Activated T-cell treated with anti-CD3 and anti-CD28 coated beads for 4 hours (primary cell): ENCODE measurements at places on chromosomes 13 and 19.

DNA sequence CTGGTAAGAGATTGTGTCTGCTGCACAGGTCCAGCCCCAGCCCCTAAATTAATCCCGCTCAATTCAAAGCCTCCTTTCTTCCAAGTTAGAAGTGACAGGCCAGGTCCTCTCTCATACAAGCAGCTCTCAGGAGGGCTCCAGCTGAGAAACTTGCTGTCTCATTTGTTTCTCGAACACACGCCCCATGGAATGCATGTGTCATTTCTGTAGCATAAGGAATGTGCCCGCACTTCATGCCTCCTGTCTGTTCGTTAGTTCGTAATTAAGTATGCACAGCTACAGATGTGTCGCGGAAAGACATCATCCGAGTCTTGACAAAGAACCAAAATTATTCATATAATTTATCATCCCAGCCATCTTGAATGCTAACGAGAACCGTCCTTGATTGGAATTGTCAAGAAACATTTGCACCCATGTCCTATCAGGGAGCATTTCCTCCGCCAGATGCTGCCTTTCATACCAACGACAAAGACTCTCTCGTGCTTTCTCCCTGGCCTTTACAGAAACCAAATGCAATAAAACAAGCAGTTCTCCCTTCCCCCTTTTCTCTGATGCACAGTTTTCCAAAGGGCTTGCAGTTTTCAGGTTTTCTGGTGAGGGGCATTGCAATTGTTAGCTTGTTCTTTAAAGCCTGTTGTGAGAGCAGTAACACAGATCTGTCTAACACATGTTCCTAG, 133.5 kb downstream of the UQCRFS1 start:
- DNase-seq = no peak

DNA sequence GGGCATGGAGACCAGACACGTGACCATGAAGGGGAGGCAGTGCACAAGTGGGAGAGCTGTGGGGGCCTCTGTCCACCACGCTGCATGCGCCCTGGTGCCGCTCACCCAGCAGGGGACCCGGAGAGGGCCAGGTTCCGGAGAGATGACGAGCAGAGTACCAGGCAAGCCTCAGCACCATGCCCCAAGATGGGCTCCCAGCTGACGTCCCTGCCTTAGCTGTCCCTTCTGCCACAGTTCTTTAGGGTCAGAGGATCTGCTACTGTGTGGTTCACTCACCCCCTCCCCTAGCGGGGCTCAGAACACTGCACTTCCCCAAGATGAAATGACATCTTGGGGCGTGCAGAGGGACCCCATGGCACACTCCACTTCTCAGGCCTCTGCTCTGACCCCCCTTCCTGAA, 9.6 kb upstream of the PRKD2 start:
- no peak for DNase-seq

- DNase-seq = no peak
These were observed 14.7 kb downstream of the HCN2 start for GRCh38 chr19:604355-604754.

DNA sequence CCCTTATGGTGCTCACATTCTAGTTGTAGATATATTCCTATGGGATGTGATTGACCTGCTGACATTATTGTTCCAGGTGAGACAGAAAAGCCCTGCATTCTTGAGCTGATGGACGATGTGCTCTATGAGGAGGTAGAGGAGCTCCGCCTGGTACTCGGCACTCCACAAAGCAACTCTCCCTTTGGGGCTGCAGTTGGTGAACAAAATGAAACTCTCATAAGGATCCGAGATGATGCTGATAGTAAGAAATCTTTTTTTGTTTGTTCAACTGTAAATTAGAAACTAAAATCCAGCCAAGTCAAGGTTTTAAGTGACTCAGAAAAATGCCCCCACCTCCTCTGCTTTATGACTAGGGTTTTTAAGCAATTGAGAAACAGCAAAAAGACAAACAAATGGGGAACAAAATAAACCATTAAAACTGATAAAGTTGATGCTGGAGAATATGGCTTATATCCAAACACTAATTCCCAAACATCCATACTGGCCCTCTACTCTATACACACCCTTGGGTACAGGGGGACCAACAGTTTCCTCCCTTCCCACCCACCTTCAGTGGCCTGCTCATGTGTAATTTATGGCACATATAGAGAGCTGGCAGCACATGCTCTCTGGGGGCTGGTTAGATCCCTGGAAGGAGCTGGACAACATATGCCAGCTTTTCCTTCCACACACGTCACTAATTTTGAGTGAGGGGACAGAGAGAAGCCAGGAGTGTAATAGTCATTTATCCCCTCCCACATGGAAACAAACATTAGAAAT, 139.6 kb downstream of the STOML3 start:
- no peak for DNase-seq

GRCh38 chr13:75801388-75801945, 165.3 kb downstream of the LMO7 start:
- DNase-seq = no peak

- DNase-seq = no peak
These were observed 9.9 kb upstream of the ZNF14 start for GRCh38 chr19:19742773-19743172.

GRCh38 chr19:13790354-13790753, 4.9 kb upstream of the ZSWIM4 start:
- no peak for DNase-seq

- DNase-seq = no peak
These were observed 354.9 kb upstream of the HTR2A start for GRCh38 chr13:47251771-47252170.

DNA sequence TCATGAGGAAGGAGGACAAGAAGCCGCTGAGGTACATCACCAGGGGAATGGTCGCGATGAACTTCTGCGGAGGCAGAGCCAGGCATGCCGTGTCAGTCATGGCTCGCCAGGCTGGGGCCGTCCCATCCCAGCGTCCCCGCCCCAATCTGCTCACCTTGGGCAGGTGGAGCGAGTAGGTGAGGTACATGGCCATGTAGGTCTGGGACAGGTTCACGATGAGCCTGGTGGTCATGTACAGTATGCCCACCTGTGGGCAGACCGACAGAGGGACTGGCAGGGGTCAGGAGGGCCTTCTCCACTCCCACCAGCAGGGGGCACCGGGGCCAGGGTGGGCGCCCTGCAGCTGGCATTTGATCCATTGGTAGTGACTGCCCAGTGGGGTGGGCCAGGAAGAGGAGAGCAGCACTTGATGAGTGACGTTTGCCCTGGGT, 8.3 kb downstream of the TEKTIP1 start:
- DNase-seq = no peak

DNA sequence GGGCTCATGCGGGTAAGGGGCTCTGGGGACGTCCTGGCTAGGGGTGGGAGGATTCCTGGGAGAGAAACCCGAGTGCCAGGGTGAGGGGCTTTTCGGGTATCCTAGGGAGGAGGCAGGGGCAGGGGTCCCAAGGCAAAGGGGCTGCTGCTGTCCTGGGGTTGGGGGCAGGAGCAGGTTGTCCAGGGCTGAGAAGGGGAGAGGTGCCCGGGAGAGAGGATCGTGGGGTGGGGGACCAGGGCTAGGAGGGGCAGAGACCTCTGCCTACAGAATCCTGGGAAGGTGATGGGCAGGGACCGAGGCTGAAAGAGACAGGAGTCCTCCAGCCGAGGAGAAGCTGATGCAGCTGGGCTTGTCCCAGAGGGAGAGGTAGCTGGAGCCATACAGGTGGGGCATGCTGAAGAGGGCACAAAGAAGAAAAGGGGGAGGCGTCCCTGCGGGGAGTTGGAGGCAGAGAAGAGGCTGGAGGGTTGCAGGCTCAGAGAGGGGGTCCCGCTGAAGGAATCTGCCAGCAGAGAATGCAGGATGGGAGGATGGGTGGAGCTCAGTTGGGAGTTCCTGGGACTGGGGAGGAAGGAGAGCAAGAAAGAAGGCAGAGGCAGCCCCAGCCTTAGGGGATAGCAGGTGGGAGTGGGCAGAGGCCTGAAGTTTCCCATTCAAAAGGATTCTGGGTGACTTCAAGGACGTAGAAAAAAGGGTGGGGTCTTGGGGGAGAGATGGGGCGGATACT, 574 bp downstream of the CYP2S1 start:
- DNase-seq = no peak

DNA sequence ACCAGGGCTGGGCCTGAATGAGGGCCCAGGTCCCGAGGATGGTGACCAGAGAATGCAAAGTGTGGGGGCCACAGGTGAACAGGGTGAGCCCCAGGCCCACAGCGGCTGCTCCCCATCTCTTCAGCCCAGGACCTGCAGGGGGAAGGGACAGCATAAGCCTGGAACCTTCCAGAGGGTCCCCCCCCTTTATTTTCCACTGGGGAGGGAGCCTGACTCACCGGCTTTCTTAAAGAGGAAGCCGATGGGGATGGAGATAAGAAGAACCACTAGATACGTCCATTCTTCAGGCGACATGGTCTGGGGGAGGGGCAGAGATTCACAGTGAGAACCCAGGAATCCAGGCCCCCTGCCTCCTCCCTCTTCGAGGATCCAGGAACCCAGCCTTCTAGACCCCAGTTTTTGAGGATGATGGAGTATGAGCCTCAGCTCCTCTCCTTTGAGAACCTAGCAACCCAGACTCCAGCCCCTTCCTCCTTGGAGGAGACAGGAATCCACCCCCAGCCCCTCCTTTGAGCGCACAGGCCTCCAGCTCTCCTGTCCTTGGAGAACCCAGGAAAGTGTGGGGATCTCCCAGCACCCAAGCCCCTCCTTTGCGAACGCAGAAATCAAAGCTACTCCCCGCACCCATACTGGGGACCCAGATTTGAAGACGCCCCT, 1.0 kb downstream of the MBOAT7 start:
- peak; percentile 68 for DNase-seq

GRCh38 chr19:44988896-44989556, 12.2 kb upstream of the RELB start:
- peak; percentile 42 for DNase-seq

DNA sequence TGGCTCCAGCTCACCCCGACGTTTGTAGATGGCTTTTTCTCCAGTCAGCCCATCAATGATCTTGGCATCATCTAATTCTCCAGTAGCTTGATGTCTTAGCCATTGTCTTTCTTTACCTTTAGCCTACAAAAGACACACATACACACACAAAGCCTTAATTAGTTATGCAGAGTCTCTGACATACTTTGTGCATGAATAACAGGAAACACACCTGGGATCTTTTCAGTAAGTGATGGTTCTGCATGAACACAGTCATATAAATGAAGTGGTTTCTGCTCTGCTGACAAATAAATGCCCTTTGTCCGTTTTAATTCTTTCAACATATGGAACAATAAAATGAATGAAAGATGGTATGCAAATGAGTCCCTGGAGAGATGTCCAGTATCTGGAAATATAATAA, 133.3 kb downstream of the RGCC start:
- DNase-seq = no peak
